Hair follicular keratinocyte (primary cell): ENCODE measurements at places on chromosomes 5 and 9. TPM values are rescaled to one million over a fixed set of nuclear protein-coding genes. Genes with fewer than 3 reads are reported as not detected.

The CARD6 gene
- 2.7 and 5.3 TPM in 2 replicates for total RNA-seq

The ARL14EPL gene
- not detected in 2 replicates for total RNA-seq

The PCDHB14 gene
- 0.04 TPM in 1 of 2 replicates, not detected in the other for total RNA-seq

The JMY gene
- total RNA-seq, result 1.9 and 4.5 TPM in 2 replicates

The TERT gene
- total RNA-seq, result not detected in 2 replicates

The NDUFB6 gene
- total RNA-seq, result 70.0 and 94.7 TPM in 2 replicates

The ZDHHC11 gene
- total RNA-seq, result 0.42 and 0.55 TPM in 2 replicates

The ALAD gene
- total RNA-seq, result 3.0 and 4.6 TPM in 2 replicates

The CCDC107 gene
- total RNA-seq, result 17.2 and 18.8 TPM in 2 replicates

The CD74 gene
- total RNA-seq, result 14.0 and 20.6 TPM in 2 replicates

The C9orf50 gene
- not detected in 2 replicates for total RNA-seq

The MSX2 gene
- total RNA-seq, result 2.4 and 4.8 TPM in 2 replicates

The PKD2L2 gene
- not detected in 2 replicates for total RNA-seq

The TEK gene
- 0.23 and 0.27 TPM in 2 replicates for total RNA-seq

The SPATA31A3 gene
- not detected in 2 replicates for total RNA-seq

The ADAMTS13 gene
- 0.61 and 0.70 TPM in 2 replicates for total RNA-seq

The FBLL1 gene
- total RNA-seq, result 0.15 and 1.7 TPM in 2 replicates

The PAEP gene
- not detected in 2 replicates for total RNA-seq

The CDKN2B gene
- total RNA-seq, result 8.3 and 18.0 TPM in 2 replicates

The TPPP gene
- 0.49 and 0.94 TPM in 2 replicates for total RNA-seq

The SGCD gene
- not detected in 2 replicates for total RNA-seq

The MYORG gene
- 10.4 and 12.7 TPM in 2 replicates for total RNA-seq

The TMEM161B gene
- total RNA-seq, result 9.3 and 11.6 TPM in 2 replicates
